ENCODE measurements at places on chromosomes 5 and 9. TPM values are rescaled to one million over a fixed set of nuclear protein-coding genes. Genes with fewer than 3 reads are reported as not detected.

OLFM1 gene
- 2.7 TPM for polyA plus RNA-seq

- DNase-seq: no peak
Measured at GRCh38 chr9:98192503-98193335, at the start of gene CORO2A. CORO2A (minus strand) TSS chr9:98192637; CDS start chr9:98157660, 34,977 bp downstream.

BSPRY gene
- polyA plus RNA-seq: 0.29 TPM

DNA sequence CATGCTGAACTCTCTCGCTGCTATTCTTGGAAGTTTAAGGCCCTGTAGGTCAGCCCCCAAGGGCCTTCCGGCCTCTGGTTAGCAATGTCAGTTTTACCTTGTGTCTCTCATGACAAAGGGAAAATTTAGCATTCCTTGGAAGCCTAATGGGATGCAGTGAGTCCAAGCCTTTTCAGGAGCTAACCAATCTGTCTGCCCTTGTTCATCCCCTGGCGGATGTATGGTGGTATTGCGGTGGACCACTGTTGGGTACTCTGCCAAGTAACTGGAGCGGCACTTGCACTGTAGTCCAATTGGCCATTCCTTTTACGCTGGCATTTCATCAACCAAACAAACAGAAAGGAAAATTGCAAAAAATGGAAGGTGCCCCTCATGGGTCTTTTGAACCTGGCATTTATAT lies 318.4 kb upstream of the NMUR2 start:
- DNase-seq: no peak

DNA sequence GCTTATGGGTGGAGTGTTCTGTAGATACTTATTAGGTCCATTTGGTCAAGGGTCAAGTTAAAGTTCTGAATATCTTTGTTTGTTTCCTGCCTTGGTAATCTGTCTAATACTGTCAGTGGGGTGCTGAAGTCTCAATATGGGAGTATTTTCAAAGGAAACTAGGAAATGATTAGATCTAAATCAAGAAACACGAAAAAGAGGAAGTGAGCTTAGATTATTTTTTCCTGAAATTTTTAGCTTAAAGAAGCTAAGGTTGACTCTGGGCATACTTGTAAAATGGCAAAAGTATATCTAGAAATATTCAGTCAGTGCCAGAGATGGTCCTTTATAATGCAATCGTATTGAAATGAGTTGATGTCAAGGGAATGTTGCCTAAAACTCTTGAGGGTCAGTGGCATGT lies 313.5 kb downstream of the ICE1 start:
- no peak for DNase-seq

DNA sequence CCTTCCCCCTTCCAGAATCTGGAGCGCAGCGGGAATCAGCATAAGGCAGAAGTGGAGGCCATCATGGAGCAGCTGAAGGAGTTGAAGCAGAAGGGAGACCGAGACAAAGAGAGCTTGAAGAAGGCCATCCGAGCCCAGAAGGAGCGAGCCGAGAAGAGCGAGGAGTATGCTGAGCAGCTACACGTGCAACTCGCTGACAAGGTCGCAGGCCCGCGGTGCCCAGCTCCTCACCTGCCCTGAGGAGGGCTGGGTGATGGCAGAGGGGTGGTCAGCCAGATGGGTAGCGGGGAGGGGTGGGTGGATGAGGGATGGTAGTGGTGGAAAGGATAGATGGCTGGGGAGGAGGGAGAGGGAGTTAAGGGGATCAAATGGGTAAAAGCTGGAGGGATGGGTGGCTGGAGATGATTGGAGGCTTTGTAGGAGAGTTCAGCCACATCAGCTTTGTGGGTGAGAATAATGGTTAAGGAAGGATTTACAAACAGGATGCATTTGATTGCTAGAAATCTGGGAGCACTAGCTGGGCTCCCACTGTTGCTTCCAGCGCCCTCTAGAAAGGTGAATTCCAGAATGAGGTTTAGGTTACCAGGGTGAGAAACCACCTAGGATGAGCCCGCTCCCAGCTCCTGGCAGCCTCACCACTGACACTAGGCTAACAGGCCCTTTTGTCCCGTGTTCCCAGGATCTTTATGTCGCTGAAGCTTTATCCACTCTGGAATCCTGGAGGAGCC lies 19.7 kb upstream of the GLE1 start:
- DNase-seq: no peak

Data from forelimb muscle (tissue), 1 donor.